ENCODE measurements at places on chromosomes 5 and 9.

- peaks cover 31% of the 10 kb centered on the region for H3K4me1 ChIP-seq
- no peak for DNase-seq
- no peak overlapping the region for H3K27ac ChIP-seq
- no peaks in the 10 kb centered on the region for H3K27me3 ChIP-seq
- no peaks in the 10 kb centered on the region for H3K36me3 ChIP-seq
- no peak overlapping the region for H3K4me3 ChIP-seq
These were observed 43.5 kb upstream of the STXBP1 start for GRCh38 chr9:127568618-127568970.

- H3K27ac ChIP-seq: no peak overlapping the region
- peaks cover 26% of the 10 kb centered on the region for H3K36me3 ChIP-seq
- no peaks in the 10 kb centered on the region for H3K27me3 ChIP-seq
- no peak for DNase-seq
These were observed 41.6 kb upstream of the ALDOB start for GRCh38 chr9:101477214-101477613.

DNA sequence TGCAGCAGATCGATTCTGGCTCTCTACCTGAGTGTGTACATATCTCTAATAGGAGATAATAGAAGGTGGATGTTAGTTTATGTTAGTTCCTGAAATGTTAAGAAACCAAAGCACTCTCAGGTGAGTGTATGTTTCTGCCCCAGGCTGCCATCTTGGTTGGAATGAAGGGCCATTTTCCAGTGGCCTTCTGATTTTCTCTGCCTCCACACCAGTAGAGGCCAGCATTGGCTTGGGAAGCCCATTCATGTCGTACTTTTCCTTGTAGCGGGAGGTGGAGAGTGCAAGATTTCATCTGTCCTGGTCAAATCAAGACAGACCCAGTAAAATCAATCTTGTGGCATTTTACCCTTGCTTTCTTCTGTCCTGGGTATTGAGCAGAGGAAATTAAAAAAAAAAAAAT is 91.0 kb downstream of the GAS1 start:
- H3K27me3 ChIP-seq: peaks cover 3% of the 10 kb centered on the region
- no peak for DNase-seq
- no peaks in the 10 kb centered on the region for H3K36me3 ChIP-seq

DNA sequence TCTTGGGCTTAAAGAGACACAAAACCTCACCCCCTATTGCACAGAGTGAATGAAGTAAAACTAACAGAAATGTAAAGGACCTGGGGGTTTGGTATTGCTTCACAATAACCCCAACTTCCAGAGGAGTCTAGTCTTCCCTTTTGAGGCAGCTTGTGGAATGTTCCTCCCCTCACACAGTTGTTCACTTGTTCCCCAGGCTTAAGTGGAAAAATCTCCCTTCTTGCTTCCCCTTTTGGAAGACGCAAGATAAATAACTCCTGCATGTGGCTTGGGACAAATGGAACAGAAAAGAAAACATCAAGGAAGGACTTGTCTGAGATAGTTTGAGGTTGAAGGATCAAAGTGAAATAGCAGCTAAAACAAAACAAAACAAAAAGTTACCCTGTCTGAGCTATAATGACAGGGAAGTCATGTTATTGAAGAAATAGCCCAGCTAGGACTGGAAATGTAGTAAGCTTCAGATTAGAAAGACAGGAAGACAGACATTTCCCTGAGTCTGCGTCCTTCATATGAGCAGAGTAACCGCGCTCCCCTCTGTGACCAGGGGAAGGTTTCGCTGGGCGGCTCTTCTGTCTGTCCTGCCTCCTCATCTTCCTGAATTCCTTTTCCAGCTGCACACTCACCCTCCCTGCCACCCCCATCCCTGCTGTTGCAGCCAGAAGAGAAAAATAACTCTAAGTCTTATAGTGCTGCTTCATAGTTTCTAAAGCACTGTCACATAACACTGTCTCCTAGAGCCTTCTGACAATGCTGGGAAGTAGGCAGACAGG is 8.8 kb downstream of the SPARC start:
- H3K4me1 ChIP-seq: peaks cover 52% of the 10 kb centered on the region
- peak overlapping the region; percentile 11 for H3K4me3 ChIP-seq
- H3K27ac ChIP-seq: peak overlapping the region; percentile 47
